ENCODE measurements at places on chromosomes 2 and 18. TPM values are rescaled to one million over a fixed set of nuclear protein-coding genes. Genes with fewer than 3 reads are reported as not detected.

The CYP27A1 gene
- total RNA-seq, result 3.7 TPM

The SELENOI gene
- total RNA-seq, result 20.2 TPM

The PTPRN gene
- total RNA-seq, result 0.98 TPM

The BCS1L gene
- total RNA-seq, result 48.1 TPM

The MROH2A gene
- total RNA-seq, result not detected

The SP9 gene
- under 0.01 TPM for total RNA-seq

The LIPG gene
- total RNA-seq, result 4.5 TPM

The MC5R gene
- total RNA-seq, result not detected

The IKZF2 gene
- 5.5 TPM for total RNA-seq

The CD28 gene
- not detected for total RNA-seq

The NDUFB3 gene
- 45.5 TPM for total RNA-seq

The C1GALT1C1L gene
- total RNA-seq, result 0.78 TPM

The IFIH1 gene
- 4.0 TPM for total RNA-seq

The MBD1 gene
- total RNA-seq, result 60.4 TPM

The SERPINB2 gene
- total RNA-seq, result 3.5 TPM

The SCN7A gene
- total RNA-seq, result not detected

The ATP6V1C2 gene
- total RNA-seq, result under 0.01 TPM

The SERPINB10 gene
- total RNA-seq, result 0.20 TPM

The IMPA2 gene
- total RNA-seq, result 25.4 TPM

The AKAIN1 gene
- not detected for total RNA-seq

The LONRF2 gene
- under 0.01 TPM for total RNA-seq

The DSEL gene
- 119 TPM for total RNA-seq

The PLEKHA3 gene
- total RNA-seq, result 6.3 TPM

The GKN2 gene
- not detected for total RNA-seq

The ADAM23 gene
- total RNA-seq, result 3.7 TPM

The VSNL1 gene
- total RNA-seq, result 0.20 TPM

The ACTG2 gene
- not detected for total RNA-seq

The BCL11A gene
- total RNA-seq, result not detected

The PSMA8 gene
- not detected for total RNA-seq

The SP140L gene
- 12.1 TPM for total RNA-seq

The ZNF892 gene
- total RNA-seq, result 4.4 TPM

The ELOA2 gene
- total RNA-seq, result not detected

The HK2 gene
- 21.3 TPM for total RNA-seq

The CMPK2 gene
- total RNA-seq, result 1.4 TPM

The NCKAP5 gene
- 0.37 TPM for total RNA-seq

The DNAJC5G gene
- not detected for total RNA-seq

The RNF152 gene
- total RNA-seq, result 1.2 TPM

The LIMS4 gene
- total RNA-seq, result 1.5 TPM

The SCN1A gene
- 0.37 TPM for total RNA-seq

The SCN3A gene
- total RNA-seq, result not detected

The ANKRD30B gene
- not detected for total RNA-seq

The CCNT2 gene
- 22.3 TPM for total RNA-seq

The NXPH2 gene
- total RNA-seq, result not detected

The CPO gene
- total RNA-seq, result under 0.01 TPM

The SNRNP27 gene
- total RNA-seq, result 31.1 TPM

The SH2D6 gene
- under 0.01 TPM for total RNA-seq

The ZNF532 gene
- 19.5 TPM for total RNA-seq

The CD8B gene
- not detected for total RNA-seq

The NOSTRIN gene
- total RNA-seq, result 0.20 TPM

The DPP4 gene
- 214 TPM for total RNA-seq

The DLGAP1 gene
- 1.5 TPM for total RNA-seq

The TMSB10 gene
- total RNA-seq, result 5,279 TPM

The FAP gene
- 134 TPM for total RNA-seq

The SPATA3 gene
- not detected for total RNA-seq

The ABCG8 gene
- not detected for total RNA-seq

The CYP26B1 gene
- total RNA-seq, result 2.5 TPM

The BMP10 gene
- total RNA-seq, result not detected

The ADGRF3 gene
- 2.5 TPM for total RNA-seq

The CACNB4 gene
- 0.37 TPM for total RNA-seq

Data from subcutaneous preadipocyte (primary cell).